ENCODE measurements at places on chromosomes 12 and 14. TPM values are rescaled to one million over a fixed set of nuclear protein-coding genes. Genes with fewer than 3 reads are reported as not detected.

- peaks cover 42% of the 10 kb centered on the region for H3K4me1 ChIP-seq
- no peaks in the 10 kb centered on the region for H3K27me3 ChIP-seq
- H3K36me3 ChIP-seq, result no peaks in the 10 kb centered on the region
- H3K4me3 ChIP-seq, result no peak overlapping the region
- DNase-seq, result no peak
- peak overlapping the region; percentile 45 for H3K27ac ChIP-seq
Observed at GRCh38 chr14:90523544-90523943, 126.7 kb downstream of the CALM1 start.

GRCh38 chr12:107634530-107634929 is 51.1 kb upstream of the PWP1 start:
- H3K36me3 ChIP-seq, result no peaks in the 10 kb centered on the region
- H3K27me3 ChIP-seq, result no peaks in the 10 kb centered on the region
- H3K4me3 ChIP-seq, result no peak overlapping the region
- no peak overlapping the region for H3K27ac ChIP-seq

GRCh38 chr14:72126561-72126960 is 194.3 kb downstream of the RGS6 start:
- no peaks in the 10 kb centered on the region for H3K36me3 ChIP-seq
- no peaks in the 10 kb centered on the region for H3K4me1 ChIP-seq
- DNase-seq, result no peak

DNA sequence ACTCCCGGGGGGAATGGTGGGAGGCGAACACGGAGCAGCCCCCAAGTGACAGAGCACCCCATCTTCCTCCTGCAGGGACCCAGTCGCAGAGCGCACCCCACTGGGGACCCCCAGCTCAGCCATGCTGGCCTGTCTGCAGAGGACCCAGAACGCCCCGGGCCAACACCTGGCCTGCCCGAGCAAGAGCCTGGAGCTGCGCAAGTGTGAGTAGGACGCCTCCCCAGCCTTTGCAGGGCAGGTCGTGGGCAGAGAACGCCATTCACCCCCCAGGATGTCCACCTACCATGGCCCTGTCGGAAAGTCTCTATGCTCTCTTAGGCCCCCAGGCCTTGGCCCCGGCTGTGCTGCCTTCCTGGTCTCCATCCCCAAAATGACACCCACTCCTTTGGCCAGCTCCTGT is 30.4 kb downstream of the FAM222A start:
- no peaks in the 10 kb centered on the region for H3K36me3 ChIP-seq
- no peaks in the 10 kb centered on the region for H3K27me3 ChIP-seq
- H3K4me3 ChIP-seq, result no peak overlapping the region
- no peaks in the 10 kb centered on the region for H3K4me1 ChIP-seq

GRCh38 chr14:22252686-22253085 is 336.3 kb downstream of the DAD1 start:
- no peak overlapping the region for H3K4me3 ChIP-seq
- H3K27ac ChIP-seq, result no peak overlapping the region
- H3K4me1 ChIP-seq, result no peaks in the 10 kb centered on the region

C12orf50 gene
- not detected for total RNA-seq

- H3K27me3 ChIP-seq, result no peaks in the 10 kb centered on the region
- H3K36me3 ChIP-seq, result no peaks in the 10 kb centered on the region
- H3K4me3 ChIP-seq, result no peak overlapping the region
- peak; percentile 6 for DNase-seq
Observed at GRCh38 chr14:96861568-96862310, 64.6 kb downstream of the VRK1 start.

GRCh38 chr14:93954900-93955849 is 21.2 kb downstream of the ASB2 start:
- DNase-seq, result no peak
- no peak overlapping the region for H3K27ac ChIP-seq
- H3K4me1 ChIP-seq, result no peaks in the 10 kb centered on the region
- H3K4me3 ChIP-seq, result no peak overlapping the region

DNA sequence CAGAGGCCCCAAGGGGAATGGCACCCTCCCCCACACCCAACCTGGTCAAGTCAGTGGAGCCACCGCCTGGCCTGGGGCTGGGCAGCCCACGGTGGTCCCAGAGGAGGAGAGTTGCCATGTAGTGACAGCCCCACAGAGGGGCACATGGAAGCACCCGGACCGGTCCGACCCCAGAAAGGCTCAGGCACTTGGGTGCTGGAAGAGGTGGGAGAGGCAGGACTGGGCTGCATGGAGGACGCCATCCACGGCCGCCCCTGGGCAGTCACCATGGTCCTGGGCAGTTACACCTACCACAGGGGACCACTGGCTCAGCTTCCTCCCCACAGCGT is 37.9 kb upstream of the TMEM179 start:
- no peak overlapping the region for H3K27ac ChIP-seq
- DNase-seq, result no peak
- H3K4me1 ChIP-seq, result no peaks in the 10 kb centered on the region
- no peaks in the 10 kb centered on the region for H3K36me3 ChIP-seq

MYG1 gene
- total RNA-seq, result 63.8 TPM

- no peak overlapping the region for H3K4me3 ChIP-seq
- no peaks in the 10 kb centered on the region for H3K36me3 ChIP-seq
- no peaks in the 10 kb centered on the region for H3K27me3 ChIP-seq
- DNase-seq, result no peak
- H3K27ac ChIP-seq, result no peak overlapping the region
Observed at GRCh38 chr14:95513291-95513690, 3.2 kb downstream of the SYNE3 start.

GPR68 gene
- total RNA-seq, result 0.42 TPM

DNA sequence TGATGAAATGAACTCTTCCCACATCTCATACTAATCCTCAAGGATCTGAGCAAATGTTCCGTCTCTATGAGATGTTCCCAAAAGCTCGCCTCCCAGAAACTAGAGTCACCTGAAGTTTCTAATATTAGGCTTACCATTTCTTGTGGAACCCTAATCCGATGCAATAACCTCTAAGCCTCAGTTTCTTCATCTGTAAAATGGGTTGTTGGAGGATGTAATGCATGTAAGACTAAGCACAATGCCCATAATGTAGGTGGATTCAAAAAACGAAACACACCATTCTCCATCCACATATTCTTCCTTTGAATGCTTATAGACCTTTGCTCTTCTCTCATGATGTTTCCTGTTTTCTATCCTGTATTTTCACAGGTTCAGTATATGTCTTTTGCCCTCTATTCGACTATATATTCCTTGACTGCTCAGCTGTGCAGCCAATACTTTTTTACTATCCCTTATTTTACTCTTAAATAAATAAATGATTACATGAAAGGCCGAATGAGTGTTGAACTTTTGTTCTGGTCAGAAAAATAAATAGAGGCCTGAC is 307.3 kb upstream of the G2E3 start:
- no peak overlapping the region for H3K4me3 ChIP-seq
- no peak for DNase-seq
- peaks cover 4% of the 10 kb centered on the region for H3K4me1 ChIP-seq
- H3K36me3 ChIP-seq, result no peaks in the 10 kb centered on the region
- H3K27me3 ChIP-seq, result no peaks in the 10 kb centered on the region
- no peak overlapping the region for H3K27ac ChIP-seq

- no peaks in the 10 kb centered on the region for H3K36me3 ChIP-seq
- H3K4me3 ChIP-seq, result no peak overlapping the region
- DNase-seq, result no peak
- H3K27me3 ChIP-seq, result no peaks in the 10 kb centered on the region
Observed at GRCh38 chr12:52085682-52086180, 6.2 kb downstream of the SMIM41 start.

DNA sequence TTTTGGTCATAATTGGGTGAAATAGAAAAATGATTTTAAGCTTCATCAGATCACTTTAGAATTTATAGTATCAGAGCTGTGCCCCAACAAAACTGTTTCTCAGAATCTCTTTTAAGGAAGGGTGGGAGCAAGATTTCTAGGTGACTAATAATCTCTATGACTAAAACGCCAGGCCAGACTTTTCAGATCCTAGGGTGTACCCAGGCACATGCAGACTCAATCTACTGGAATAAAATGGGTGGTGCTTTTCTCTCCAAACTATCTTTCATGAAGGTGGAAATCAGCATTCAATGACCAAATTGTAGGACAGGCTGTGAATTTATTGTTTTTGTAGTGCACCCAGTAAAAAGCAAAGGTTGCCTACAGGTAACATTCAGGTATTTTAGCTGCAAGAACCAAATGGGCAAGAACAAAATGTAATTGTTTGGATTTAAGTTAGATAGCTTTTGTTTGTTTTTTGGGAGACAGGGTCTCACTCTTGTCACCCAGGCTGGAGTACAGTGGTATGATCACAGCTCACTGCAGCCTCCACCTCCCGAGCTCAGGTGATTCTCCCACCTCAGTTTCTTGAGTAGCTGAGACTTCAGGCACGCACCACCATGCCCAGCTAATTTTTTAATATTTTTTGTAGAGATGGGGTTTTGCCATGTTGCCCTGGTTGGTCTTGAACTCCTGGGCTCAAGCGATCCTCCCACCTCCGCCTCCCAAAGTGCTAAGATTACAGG is 49.5 kb downstream of the PPP2R5C start:
- DNase-seq, result no peak
- H3K27ac ChIP-seq, result peak overlapping the region; percentile 100
- peaks cover 21% of the 10 kb centered on the region for H3K4me1 ChIP-seq

LTBP2 gene
- 240 TPM for total RNA-seq

- peaks cover 4% of the 10 kb centered on the region for H3K4me1 ChIP-seq
- no peak for DNase-seq
- no peaks in the 10 kb centered on the region for H3K27me3 ChIP-seq
- no peak overlapping the region for H3K27ac ChIP-seq
- no peaks in the 10 kb centered on the region for H3K36me3 ChIP-seq
Observed at GRCh38 chr14:69214393-69214792, 23.1 kb downstream of the EXD2 start.

WNT1 gene
- not detected for total RNA-seq

DNA sequence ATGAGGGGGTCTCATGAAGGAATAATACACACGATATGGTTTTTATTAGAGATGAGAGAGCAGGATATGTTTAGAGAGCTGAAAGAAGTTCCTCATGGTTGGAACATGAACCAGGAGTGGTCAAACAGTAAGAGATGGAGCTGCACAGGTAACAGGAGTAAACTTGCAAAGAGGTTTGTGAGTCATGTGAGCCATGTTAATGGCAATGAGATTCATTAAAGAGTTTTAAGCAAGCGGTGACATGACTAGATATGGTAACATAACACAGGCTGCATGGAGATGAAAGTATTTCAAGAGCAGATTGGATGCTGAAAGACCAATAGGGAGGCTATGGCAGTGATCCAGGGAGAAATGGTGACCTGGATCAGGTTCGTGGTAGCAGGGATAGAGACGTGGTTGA is 62.6 kb upstream of the SSTR1 start:
- no peaks in the 10 kb centered on the region for H3K27me3 ChIP-seq
- H3K4me1 ChIP-seq, result no peaks in the 10 kb centered on the region
- no peak for DNase-seq
- H3K36me3 ChIP-seq, result no peaks in the 10 kb centered on the region
- no peak overlapping the region for H3K27ac ChIP-seq

KCNA5 gene
- 0.63 TPM for total RNA-seq

GRCh38 chr12:5433845-5434646 is 2.1 kb downstream of the NTF3 start:
- H3K4me1 ChIP-seq, result peaks cover 26% of the 10 kb centered on the region
- peaks cover 9% of the 10 kb centered on the region for H3K27me3 ChIP-seq
- DNase-seq, result no peak

AMN gene
- 1.3 TPM for total RNA-seq

- no peak for DNase-seq
- H3K4me1 ChIP-seq, result no peaks in the 10 kb centered on the region
- peaks cover 59% of the 10 kb centered on the region for H3K36me3 ChIP-seq
- no peak overlapping the region for H3K27ac ChIP-seq
Observed at GRCh38 chr12:124979568-124979967, 9.4 kb downstream of the DHX37 start.

DNA sequence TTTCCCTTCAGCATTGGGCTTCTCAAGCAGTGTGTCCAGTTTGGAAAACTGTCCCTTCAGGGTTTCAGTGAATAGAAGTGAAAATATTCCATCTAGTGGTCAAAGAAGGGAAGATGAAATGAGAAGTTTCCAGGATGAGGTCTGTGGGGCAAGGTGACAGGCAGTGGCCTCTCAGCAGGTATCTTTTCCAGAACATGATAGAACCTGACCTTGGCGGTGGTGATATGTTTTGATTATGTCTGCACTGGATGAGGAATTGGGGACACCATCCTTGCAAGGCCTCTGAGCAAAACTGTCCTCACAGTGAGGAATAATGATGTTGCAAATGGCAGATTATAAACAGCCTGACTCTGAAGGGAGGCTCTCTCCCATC is 4.7 kb downstream of the GPX2 start:
- H3K36me3 ChIP-seq, result peaks cover 9% of the 10 kb centered on the region
- H3K27ac ChIP-seq, result no peak overlapping the region
- no peaks in the 10 kb centered on the region for H3K27me3 ChIP-seq
- H3K4me3 ChIP-seq, result no peak overlapping the region

DNA sequence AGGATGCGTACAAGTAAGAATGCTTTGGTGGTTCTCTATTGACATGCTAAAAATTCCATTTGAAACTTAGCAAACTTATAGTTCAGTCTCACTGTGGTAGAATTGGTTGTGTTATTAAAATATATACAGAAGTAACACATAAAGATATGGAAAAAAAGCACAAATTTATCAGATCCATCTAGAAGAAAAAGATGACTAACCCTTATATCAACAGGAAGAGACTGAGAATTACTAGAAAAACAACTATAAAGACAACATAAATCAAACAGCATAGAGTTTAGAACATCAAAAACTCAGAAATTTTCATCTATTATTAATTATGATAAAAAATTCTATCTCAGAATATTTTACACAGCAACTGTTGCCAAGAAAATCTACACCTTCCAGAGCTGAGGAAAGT is 491.0 kb downstream of the ETNK1 start:
- H3K27ac ChIP-seq, result no peak overlapping the region
- H3K4me3 ChIP-seq, result no peak overlapping the region
- no peaks in the 10 kb centered on the region for H3K4me1 ChIP-seq
- H3K36me3 ChIP-seq, result no peaks in the 10 kb centered on the region

DNA sequence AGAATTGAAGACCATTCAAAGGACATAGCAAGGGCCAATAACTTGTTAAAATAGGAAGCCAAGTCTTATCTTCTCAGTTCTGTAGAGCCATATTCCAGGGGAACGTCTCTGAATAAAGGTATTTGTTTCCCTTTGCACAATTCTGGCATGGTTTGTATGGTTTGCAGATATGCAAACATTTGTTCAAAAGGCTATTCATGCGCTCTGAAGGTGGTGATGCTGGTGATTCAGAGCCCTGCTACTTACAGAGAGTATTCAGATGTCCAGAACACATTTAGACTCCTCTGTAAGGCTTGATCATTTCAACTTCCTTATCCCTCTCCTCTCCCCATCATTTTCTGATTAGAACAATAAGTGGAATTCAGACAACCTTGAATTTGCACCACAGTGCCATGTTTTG is 35.9 kb downstream of the SLC4A8 start:
- no peak overlapping the region for H3K4me3 ChIP-seq
- no peak overlapping the region for H3K27ac ChIP-seq
- no peak for DNase-seq
- no peaks in the 10 kb centered on the region for H3K4me1 ChIP-seq
- no peaks in the 10 kb centered on the region for H3K36me3 ChIP-seq

PPP4R4 gene
- 0.45 TPM for total RNA-seq

PMEL gene
- 2.3 TPM for total RNA-seq

Data from thyroid gland (tissue), 4 donors.